ENCODE measurements at places on chromosomes 2 and 18.

- no peak for DNase-seq
Observed at GRCh38 chr18:77702686-77703085, 453.0 kb downstream of the GALR1 start.

DNA sequence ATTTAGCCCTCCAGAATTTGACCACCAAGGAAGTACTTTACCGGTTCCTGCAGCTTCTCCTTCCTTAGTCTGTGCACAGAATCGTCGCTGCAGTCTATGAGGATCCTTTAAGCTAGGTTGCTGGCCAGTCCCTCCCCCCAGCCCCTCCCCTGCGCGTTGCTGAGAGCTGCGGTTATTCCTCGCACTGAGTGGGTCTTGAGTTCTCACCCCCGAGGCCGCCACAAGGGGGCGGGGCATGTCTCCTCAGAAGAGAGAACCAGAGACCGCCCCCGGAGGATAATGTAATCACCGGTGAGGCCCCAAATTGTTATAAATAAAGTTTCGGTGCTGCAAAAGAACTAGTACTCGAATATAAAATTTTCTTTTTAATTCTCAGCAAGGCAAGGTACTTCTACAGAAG, 1184.9 kb upstream of the CDH2 start:
- no peak for DNase-seq

DNA sequence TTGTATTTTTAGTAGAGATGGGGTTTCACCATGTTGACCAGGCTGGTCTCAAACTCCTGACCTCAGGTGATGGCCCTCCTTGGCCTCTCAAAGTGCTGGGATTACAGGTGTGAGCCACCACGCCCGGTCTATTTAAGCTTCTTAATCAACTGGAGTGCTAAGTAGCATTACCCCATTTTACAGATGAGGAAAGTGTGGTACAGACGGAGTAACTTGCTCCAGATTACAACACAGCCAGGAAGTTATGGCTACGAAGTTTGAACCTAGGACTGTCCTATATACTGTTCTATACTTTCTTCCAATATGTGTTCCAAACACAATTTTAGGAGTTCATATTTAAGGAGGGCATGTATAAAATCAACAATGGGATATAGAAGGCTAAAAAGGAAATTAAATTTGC, 197.7 kb downstream of the TGIF1 start:
- DNase-seq, result no peak

- no peak for DNase-seq
Observed at GRCh38 chr2:233497692-233498091, 68.9 kb downstream of the USP40 start.

- no peak for DNase-seq
Observed at GRCh38 chr2:224084266-224084892, 45.3 kb upstream of the SERPINE2 start.

DNA sequence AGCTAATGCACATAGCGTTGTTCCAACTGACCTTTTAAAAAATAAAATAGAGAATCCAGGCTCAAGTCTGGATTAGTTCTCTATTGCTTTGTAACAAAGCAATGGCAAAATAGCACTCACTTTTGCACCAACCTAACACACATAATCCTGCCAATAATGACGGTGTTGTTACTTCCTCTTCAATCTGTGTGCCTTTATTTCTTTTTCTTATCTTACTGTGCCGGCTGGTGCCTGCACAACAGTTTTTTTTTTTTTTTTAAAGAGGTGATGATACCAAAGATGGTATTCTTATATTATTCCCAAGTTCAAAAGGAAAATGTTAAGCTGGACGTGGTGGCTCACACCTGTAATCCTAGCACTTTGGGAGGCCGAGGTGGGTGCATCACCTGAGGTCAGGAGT, 3.4 kb downstream of the PLB1 start:
- DNase-seq, result no peak

- no peak for DNase-seq
Observed at GRCh38 chr2:227876300-227876801, 4.9 kb downstream of the DAW1 start.

- DNase-seq, result no peak
Observed at GRCh38 chr2:33225350-33225749, 251.1 kb upstream of the RASGRP3 start.

GRCh38 chr2:234963773-234964615, 12.2 kb downstream of the SH3BP4 start:
- no peak for DNase-seq

- no peak for DNase-seq
Observed at GRCh38 chr2:217117523-217117922, 257.7 kb upstream of the TNP1 start.

GRCh38 chr18:44973282-44973681, 292.6 kb downstream of the SETBP1 start:
- DNase-seq, result no peak

- DNase-seq, result no peak
Observed at GRCh38 chr18:63148449-63149301, 170.9 kb downstream of the BCL2 start.

DNA sequence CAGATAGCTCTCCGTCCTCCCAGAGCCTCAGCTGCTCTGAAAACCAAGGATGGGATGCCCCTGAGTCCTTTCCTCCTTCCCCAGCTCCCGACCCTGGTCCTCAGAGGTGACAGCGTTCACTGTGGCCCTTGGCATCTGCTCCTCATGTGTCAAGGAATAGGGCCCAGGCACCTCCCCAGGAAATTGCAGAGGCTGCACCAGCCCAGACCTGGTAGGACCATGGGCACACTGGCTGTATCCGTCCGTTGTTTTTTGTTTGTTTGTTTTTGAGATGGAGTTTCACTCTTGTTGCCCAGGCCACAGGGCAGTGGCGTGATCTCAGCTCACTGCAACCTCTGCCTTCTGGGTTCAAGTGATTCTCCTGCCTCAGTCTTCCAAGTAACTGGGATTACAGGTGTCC, 37.5 kb upstream of the SLC66A3 start:
- no peak for DNase-seq

- no peak for DNase-seq
Observed at GRCh38 chr18:13568443-13569392, 157.6 kb downstream of the FAM210A start.

GRCh38 chr2:152539424-152539823, 177.8 kb downstream of the PRPF40A start:
- no peak for DNase-seq

GRCh38 chr2:179843541-179843940, 17.9 kb downstream of the ZNF385B start:
- DNase-seq, result no peak

GRCh38 chr2:15313657-15314056, 247.5 kb downstream of the NBAS start:
- no peak for DNase-seq

- DNase-seq, result no peak
Observed at GRCh38 chr2:155389224-155389623, 690.7 kb downstream of the KCNJ3 start.

GRCh38 chr2:29117636-29118303, 2.6 kb downstream of the CLIP4 start:
- no peak for DNase-seq

- no peak for DNase-seq
Observed at GRCh38 chr2:241656190-241656741, 18.8 kb downstream of the ATG4B start.

GRCh38 chr2:74576863-74577229, 22.3 kb downstream of the DOK1 start:
- no peak for DNase-seq

DNA sequence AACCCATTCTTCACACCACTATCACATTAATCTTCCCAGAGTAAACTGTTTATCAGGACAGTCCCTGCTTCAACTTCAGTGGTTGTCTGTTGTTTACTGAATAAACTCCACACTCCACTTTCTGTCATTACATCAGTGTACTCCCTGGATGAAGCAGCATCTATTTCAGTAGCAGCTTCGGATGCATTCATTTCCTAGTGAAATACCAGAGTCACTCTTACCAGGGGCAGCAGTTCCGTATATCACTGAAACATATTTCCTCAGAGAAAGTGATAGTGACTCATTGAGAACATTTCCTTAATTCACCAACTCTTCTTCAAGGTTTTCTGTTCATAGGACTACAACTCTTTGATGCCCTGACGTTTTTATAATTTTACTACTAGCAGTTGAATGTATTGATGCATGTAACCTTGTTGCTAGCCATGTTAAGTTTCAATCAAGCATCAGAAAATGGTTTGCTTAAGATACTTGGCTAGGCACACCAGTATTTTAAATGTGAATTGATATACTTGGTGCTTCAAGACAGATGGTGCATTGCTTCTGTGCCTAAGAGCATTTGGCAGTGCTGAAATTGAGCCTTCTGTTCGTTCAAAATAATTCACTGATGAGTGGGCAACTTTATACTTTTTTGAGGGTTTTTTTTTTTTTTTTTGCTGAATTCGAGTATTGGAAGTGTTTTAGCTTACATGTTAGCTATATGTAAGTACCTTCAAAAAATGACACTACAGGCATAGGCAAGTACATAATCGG, 92.3 kb downstream of the UBE2E3 start:
- DNase-seq, result no peak

GRCh38 chr2:40243581-40244187, 208.2 kb downstream of the SLC8A1 start:
- DNase-seq, result no peak

- DNase-seq, result no peak
Observed at GRCh38 chr2:84102274-84102673, 356.8 kb downstream of the SUCLG1 start.

GRCh38 chr2:54676656-54677055, 46.8 kb upstream of the EML6 start:
- DNase-seq, result no peak

- no peak for DNase-seq
Observed at GRCh38 chr18:79587779-79588635, 91.6 kb upstream of the CTDP1 start.

DNA sequence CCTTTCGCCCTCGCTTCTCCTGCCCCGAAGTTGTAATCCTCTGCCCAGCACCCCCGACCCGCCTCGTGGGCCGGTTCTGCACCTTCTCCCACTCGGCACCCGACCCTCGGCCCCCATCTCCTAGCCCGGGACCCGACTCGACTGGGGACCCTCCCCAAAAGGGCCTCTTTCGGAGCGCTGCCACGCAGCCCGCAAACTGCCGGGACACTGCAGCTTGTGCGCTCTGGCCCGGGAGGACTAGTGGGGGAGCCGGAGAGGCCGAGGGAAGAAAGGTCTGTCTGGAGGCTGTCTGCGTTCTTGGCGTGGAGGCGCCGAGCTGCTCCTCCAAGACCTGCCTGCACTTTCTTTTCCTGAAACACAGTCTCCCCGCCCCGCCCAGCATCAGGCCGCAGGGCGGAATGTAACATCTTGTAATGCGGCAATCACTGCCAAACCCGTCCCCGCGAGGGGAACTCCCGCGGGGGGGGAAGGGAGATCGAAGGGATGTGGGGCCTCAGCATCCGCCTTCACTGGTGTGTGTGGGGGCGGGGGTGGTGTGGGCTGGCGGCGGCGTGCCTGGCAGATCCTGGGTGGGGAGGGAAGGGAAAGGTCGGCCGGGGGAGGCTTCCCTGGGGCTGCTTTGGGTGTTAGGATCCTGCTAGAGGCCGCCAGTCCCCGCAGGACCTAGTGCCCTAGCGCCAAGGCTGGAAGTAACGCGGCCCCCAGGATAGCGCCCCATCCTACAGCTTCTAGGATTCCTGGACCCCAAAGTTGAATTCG, 7.4 kb downstream of the DLX2 start:
- DNase-seq, result no peak

DNA sequence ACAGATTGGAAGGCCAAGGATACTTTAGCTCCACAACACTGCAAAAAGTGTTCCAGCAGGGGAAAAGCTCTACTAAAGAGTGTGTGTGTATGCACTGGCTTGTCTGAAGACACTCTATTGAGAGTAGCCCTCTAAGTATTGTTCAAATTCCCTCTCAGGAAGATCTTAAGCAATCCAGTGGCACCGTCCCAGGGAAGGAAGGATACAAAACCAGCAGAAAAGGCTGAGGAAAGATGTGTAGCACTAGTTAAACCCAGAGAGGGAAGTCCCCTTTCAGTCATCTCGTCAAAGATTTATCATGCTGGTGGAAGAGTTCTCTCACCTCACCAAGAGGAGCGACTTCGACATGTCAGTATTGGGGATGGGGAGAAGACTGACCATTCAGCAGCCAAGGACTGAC, 50.5 kb downstream of the DHRS9 start:
- DNase-seq, result no peak

DNA sequence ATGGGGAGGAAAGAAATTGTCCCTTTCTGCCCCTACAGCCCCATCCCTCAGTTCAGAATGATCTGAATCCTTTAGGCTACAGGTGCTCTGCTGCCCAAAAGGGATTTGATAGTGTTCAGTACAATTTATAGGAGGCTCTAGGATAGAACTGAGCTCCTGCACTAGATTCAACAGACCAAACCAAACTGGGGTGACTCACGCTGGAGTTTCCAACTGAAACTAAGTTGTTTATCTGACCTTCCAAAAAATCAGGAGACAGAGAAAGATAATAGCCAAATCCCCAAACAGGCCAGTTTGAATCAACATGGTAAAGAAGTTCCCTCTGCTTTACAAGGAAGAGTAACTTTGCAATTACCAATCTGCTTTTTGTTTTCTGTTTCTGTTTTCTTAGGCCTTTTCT, 72.7 kb upstream of the MBOAT2 start:
- no peak for DNase-seq

DNA sequence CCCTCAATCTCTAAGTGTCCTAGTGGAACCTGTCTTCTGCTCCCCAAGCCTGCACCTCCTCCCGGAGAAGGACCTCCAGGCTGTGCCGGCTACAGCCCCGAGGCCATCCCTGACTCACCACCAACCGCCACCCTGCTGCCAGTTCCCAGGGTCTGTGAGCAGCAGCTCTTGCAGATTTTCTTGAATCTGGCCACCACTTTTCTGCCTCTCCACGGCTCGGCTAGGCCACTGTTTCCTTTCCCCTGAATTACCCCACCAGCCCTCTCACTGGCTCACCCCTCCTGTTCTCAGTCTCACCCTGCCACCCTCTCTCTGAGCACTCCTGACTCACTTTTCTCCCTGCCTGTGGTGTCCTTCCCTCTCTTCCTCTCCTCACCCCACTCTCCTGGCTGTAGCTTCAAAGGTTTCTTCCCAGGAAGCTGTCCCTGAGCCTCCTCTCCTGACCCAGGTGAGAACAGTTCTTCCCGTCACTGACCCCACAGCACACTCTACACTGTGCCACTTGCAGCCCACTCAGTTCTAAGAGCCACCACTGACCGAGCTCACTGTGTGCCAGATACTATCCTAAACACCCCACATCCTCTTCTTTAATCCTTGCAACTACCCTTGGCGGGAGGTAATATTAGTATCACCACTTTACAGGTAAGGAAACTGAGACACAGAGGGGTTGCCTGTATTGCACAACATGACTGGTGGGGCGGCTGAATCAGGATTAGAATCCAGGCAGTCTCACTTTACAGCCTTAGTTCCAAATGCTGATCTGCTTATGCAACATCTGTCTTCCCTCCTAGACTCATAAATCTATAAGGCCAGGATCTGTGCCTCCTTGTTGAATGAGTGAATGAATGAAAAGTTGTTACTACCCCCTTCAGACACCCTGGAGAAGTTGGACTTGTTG, 111.6 kb downstream of the SMAD7 start:
- DNase-seq, result no peak

GRCh38 chr18:63149302-63149587, 170.3 kb downstream of the BCL2 start:
- DNase-seq, result no peak

- DNase-seq, result no peak
Observed at GRCh38 chr2:121043827-121044222, 241.2 kb downstream of the TFCP2L1 start.

GRCh38 chr18:56433919-56434318, 204.5 kb downstream of the TXNL1 start:
- no peak for DNase-seq

- no peak for DNase-seq
Observed at GRCh38 chr2:86308356-86308755, 29.1 kb downstream of the REEP1 start.
